NCI-H1694 treated with DMSO at 0.1 percent for 48 hours (cell line): ENCODE measurements at places on chromosomes 1 and 21.

GRCh38 chr1:91570120-91570448 is 69.4 kb downstream of the CDC7 start:
- no peak for DNase-seq

DNA sequence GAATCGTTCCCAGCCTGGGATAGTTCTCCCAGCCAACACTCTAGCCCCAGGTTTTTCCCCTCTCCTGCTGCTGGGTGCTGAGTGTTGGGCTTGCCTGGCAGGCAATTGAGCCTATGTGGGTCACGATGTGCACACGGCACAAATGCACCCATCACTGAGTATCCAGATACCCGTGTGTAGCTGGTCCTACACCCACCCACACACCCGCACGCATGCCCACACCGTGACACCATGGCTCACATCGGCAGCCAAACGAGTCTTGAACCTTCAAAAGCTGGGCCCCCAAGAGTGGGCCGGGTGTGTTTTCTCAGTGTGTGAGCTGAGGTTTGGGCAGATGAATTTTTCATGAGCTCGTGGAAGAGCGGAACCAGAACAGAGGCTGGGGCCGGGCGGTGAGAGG is 188.5 kb downstream of the GRIK3 start:
- DNase-seq, result no peak

- DNase-seq, result no peak
These were observed 31.3 kb downstream of the C8B start for GRCh38 chr1:56934430-56935060.

DNA sequence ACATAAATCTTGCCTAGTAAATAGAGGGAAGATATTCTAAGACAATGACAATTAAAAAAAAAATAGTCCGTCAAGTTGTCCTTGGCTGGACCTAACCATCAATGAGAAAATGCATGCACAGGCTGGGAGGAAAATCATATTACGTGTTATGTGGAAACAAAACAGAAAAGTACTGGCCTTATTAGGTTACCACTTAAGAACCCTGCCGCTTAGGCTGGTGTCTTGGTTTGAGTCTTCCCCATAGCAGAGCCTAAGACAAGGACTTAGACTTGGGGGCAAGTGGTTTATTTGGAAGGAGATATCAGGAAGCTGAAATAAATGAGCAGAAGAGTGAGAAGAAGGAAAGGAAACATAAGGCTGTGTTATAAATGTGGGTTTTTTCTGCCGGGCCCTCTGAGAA is 186.4 kb downstream of the MRPL39 start:
- no peak for DNase-seq

DNA sequence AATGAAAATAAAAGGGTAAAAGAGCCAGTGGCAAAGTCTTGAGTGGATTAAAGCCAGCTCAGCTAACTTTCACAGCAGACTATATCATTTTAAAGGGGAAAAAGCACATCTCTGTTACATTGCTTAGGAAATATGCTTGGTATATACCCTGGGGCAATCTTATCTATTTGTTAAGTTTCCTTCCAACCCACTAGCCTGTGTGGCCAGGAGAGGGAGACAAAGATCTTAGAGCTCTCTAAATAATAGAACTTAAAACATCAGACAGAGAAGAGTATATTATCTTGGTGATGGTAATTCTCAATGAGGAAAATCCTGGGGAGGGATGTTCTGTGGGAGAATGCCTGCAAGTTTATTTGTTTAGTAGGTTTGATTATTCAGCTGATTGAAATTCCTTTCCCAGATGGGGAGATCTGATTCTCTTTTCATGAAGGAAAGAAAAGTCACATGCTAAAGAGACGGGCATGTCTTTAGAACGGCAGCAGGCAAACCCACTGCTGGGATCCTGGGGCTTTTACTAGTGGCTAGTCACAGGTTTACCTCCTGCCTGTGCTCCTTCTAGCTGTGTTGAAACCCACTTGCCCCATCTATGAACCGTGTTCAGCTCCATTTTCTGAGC is 3.6 kb downstream of the KCNE2 start:
- DNase-seq, result peak; percentile 66

DNA sequence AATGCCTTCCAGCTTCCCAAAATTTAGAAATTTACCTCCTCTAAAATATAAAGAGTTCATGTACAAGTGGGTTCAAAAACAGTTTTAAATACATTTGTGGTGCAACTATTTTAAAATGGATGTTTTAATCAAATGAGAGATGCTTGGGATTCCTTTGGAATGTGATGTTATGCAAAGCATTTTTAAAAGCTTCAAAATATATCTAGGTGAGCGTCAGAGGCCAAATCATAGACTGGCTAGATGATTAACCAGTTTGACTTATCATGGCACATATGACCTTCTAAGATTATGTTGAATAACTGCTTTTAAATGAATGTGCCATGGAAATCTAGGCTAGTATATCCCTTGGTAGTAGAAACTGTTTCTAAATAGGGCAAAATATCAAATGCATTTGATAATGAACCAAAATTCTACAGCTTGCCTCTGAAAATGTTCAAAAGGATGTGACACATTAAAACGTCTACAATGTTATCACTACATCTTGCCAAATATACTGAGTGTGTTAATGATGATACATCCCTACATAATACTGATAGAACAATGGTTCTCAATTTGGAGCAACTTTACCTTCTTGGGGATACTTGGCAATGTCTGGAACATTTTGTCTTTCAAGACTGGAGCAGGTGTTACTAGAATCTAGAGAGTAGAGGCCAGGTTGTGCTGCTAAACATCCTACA is 650.9 kb upstream of the ADGRL2 start:
- DNase-seq, result no peak

DNA sequence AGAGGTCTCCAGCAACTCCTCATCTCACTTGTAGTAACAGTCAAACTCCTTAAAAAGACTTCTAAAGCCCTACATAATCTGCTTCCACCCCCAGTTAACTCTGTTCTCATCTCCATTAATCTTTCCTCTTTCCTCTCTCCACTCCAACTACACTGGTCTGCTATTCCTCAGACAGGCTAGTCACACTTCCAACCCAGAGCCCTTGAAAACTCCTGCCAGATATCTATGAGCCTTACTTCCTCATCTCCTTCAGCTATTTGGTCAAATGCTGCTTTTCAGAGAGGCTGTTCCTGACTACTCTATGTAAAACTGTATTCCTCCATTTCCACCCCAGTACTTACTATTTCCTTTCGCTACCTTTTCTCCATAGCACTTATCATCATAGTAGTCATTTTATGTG is 24.4 kb downstream of the PCP4L1 start:
- no peak for DNase-seq

DNA sequence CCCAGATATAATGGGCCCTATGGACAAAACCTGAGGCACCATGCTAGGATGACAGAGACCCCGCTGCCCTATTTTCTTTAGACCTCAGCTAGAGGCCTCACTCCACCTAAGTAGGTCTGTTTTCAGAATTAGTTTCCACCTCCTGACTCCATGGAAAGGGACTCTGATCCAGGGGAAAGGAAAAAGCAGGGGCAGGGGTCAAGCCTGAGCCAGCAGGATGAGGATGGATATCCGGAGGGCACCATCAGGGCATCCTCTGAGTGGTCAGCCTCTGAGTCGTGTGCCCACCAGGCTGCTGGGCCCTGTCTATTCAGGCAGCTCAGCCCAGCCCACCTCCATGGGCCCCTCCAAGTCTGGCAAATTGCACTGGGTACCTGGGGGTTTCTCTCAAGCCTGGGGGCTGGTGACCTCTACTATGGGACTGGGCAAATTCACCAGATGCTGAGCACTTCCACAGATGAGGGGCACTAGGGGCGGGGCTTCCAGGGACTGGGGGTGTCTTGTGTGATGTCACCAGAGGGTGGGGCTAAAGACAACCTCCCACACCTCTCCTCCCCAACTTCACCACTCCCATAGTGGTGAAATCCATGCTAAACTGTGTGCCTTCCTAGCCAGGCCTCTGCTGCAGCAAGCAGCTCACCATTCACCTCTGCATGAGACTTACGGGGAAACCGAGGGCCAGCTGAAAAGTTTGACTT is 5.5 kb downstream of the PAQR7 start:
- DNase-seq, result no peak

GRCh38 chr1:9078015-9078751 is 8.7 kb upstream of the SLC2A5 start:
- DNase-seq, result no peak

DNA sequence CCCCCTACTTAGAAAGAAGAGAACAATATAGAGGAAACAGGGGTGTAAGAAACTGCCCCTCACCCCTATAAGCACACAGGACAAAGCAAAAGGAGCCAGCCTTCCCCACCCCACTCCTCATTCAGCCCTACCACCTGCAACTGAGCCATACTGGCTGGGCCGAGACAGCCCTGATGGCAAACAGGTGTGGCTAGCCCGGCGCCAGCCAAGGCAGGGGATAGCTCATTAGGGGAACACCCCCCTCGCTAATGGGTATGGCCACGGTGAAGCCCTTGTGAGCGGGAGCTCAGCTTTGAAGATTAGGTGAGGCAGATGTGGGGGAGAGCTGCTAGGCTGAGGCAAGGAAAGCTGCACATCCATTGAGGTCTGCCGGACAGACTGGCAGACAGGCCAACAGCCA is 65.5 kb downstream of the ERI3 start:
- DNase-seq, result no peak

DNA sequence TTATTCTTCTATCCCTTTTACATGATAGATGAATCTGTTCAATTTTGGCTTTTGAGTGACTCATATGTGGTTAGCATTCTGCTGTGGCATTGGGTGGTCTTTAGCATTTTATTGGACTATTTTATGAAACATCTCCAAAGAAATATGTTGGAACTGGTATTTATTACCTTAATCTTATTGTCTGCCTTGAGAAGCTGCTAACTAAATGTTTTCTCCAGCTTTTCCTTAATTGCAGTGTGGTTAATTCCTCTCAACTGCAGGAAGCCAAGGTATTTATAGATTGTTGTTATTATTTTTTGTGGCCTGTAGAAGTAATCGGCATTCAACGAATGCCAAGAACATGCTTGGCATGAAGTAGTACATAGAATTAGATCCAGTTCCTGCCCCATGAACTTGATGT is 64.1 kb downstream of the NOS1AP start:
- no peak for DNase-seq

GRCh38 chr1:112508278-112509004 is at the start of gene WNT2B:
WNT2B (plus strand) TSS chr1:112508965; CDS start chr1:112509263, 298 bp downstream.
- DNase-seq, result peak; percentile 8

- DNase-seq, result no peak
These were observed 15.3 kb downstream of the SPATA46 start for GRCh38 chr1:162361349-162361748.

- DNase-seq, result no peak
These were observed 241.5 kb downstream of the LTN1 start for GRCh38 chr21:28751176-28751575.

DNA sequence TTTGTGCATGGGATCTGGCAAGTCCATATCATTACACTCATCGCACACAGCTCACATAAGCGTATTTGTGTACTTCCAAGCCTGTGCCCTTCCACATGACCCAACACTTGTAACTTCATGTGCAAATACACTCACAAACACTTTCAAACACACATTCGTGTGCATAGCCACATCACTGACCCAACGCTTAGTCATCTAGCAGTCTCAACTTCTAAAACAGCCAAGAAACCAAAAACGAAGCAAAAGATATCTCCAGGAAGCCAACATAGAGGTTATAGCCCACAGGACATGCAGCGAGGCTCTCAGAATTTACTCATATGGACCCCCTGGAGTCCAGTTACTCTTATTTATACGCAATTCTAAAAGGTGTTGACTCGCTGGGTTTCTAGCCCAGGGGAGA is 10.9 kb upstream of the GOLT1A start:
- DNase-seq, result no peak

- DNase-seq, result no peak
These were observed 21.6 kb downstream of the GRHL3 start for GRCh38 chr1:24340770-24341169.
